Activated naive CD8-positive, alpha-beta T cell treated with anti-CD3 and anti-CD28 coated beads for 36 hours (primary cell): ENCODE measurements at places on chromosomes 4 and X. TPM values are rescaled to one million over a fixed set of nuclear protein-coding genes. Genes with fewer than 3 reads are reported as not detected.

GRCh38 chrX:115390078-115390477 is 100.6 kb downstream of the LUZP4 start:
- DNase-seq, result no peak

DNA sequence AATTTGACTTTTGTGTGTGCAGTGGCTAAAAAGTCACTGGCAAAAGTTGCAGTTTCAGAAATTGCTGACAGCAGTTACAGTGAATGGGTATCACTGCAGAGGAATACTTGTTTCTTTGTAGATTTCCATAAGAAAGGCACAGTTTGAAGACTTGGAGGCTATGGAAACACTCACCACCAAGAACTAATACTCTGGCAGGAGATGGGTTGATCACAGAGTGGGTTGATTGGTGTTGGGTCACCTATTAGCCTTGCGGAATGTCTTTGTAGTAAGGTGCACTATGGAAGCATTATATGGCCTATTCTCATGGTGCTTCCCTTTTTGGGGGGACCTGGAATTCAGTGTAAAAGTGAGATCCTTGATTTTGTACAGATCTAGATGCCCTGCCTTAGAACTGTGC is 502.8 kb downstream of the CFAP47 start:
- DNase-seq, result no peak

DNA sequence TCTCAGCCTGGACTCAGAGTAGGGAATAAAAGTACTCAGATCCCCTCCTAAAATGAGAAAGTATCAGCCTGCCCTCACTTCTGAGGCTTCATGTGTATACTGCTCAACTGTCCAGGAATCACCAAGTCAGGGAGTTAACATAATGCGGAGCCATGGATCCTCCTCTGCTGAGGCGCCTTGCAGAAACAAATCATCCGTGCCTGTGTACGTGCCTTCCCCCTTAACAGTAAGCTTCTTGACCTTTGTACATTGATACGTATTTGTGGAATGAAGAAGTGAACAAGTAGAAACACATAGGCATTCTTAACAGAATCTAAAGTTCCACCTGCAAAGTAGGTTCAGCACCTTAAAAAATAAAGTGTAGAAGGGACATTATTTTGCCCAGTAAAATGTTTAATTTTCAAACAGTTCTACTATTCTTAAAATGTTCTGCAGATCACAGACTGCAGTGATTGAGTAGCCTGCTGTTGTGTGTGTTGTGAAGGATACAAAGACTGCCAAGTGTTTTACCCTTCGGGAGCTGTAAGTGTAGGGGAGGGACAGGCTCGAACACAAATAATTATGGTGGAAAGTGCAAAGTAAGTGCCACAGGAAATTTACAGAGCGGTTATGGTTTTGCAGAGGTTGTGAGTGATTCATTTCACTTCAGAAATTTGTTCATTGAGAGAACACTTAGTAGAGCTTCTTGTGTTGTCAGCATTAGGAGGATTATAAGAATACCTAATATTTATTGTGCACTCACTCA is 61.9 kb downstream of the ARHGAP10 start:
- DNase-seq, result no peak

- DNase-seq, result no peak
Measured at GRCh38 chr4:5750946-5751665, 40.1 kb downstream of the EVC start.

- no peak for DNase-seq
Measured at GRCh38 chr4:176654565-176655216, 138.0 kb downstream of the VEGFC start.

- DNase-seq, result no peak
Measured at GRCh38 chr4:59565836-59566235, 1634.3 kb upstream of the ADGRL3 start.

- DNase-seq, result no peak
Measured at GRCh38 chr4:153081693-153082092, 122.5 kb upstream of the TRIM2 start.

DNA sequence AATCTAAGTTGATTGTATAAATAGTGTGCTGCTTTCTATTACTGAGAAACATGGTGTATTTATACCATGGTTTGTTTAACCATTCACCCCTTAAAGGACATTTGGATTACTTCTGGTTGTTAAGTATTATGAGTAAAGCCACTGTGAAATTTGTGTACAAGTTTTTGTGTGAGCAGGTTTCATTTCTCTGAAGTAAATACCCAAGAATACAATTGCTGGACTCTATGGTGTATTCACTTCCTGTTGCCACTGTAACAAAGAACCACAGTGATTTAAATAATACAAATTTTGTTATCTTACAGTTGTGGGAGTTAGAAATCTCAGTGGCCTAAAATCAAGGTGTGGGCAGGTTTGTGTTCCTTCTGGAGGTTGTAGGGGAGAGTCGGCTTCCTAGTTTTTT is 869.6 kb downstream of the CCSER1 start:
- no peak for DNase-seq

- no peak for DNase-seq
Measured at GRCh38 chrX:39941332-39941920, 156.3 kb downstream of the BCOR start.

GRCh38 chr4:73068491-73069337 is 802 bp downstream of the COX18 start:
- DNase-seq, result no peak

DNA sequence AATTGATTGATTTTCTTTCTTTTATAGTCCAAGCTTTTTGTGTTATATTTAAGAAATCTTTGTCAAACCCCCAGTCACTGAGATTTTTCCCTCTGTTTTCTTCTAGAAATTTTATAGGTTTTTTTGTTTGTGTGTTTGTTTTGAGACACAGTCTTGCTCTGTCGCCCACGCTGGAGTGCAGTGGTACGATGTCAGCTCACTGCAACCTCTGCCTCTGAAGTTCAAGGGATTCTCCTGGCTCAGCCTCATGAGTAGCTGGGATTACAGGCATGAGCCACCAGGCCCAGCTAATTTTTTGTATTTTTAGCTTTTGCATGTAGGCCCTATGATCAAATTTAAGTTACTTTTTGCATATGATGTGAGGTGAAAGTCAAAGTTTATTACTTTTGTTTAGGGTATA is 20.9 kb upstream of the FBXW7 start:
- no peak for DNase-seq

DNA sequence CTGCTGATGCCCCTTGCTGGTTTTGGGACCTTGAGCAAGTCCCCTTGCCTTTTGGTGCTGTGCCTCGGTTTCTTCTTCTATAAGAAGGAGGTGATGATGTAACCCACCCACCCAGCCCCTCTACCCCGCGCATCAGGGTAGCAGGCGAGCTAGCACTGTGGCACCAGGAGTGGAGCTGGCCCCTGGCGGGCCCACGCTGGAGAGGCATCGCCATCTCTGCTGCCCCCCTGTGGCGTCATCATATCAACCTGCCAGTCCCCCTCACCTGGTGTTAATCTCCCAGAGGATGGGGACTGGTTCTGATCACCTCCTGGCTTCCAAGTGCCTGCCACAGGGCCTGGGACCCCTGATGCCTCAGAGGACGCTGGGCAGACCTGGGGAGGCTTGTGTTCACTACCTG is 6.3 kb upstream of the SORCS2 start:
- peak; percentile 25 for DNase-seq

DNA sequence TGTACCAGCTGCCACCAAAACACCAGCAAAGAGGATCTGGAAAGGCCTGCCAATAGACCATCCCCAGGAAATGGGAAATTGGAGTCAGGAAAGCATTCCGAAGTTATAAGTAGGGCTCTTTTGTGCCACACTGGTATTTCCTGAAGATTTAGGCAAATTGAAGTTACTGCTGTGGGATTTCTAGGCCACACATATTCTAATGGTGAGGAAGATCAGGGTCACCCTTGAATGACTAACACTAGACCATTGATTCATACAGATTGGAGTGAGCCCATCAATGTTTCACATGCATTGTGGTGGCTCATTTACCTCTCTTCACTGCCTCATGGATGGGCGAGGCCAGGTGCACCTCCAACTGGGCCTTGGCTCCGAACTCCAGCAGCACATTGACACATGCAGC is 22.6 kb downstream of the ASB11 start:
- DNase-seq, result no peak

DNA sequence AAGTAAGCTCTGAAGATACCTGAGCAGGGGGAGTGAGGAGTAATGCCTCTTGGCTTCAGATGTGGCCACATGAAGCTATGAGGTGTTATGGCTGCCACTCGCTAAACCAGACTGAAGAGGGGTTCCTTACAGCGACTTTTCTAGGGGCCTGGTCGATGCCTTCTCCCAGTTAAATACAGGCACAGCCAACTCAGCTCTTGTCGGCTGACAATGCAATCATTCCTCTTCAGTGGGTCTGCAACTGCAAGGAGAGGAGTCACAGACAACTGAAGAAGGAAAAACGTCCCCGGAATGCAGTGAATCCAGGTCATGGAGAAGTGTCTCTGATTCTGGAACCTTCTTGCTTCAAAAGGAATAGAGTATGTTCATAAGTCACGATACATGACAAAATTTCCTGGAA is 106.4 kb downstream of the RNF150 start:
- DNase-seq, result no peak

- DNase-seq, result no peak
Measured at GRCh38 chrX:132231587-132231986, 12.3 kb upstream of the RAP2C start.

GRCh38 chr4:122012735-122013134 is 60.9 kb upstream of the TRPC3 start:
- DNase-seq, result no peak

DNA sequence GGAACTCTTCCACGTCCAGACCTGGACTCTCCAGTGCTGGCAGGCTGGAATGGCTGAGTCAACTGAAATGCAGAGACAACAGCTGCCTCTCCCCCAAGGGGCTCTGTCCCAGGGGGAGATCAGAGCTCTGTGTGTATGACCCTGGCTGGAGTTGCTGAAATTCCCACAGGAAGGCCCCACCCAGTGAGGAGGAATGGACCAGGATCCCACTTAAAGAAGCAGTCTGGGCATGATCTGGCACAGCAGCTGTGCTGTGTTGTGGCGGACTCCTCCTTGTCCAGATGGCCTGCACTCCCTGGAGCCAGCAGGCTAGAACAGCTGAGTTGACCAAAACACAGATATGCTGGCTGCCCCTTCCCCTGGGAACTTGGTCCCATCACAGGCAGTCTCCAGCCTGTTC is 25.4 kb downstream of the C4orf17 start:
- no peak for DNase-seq

DNA sequence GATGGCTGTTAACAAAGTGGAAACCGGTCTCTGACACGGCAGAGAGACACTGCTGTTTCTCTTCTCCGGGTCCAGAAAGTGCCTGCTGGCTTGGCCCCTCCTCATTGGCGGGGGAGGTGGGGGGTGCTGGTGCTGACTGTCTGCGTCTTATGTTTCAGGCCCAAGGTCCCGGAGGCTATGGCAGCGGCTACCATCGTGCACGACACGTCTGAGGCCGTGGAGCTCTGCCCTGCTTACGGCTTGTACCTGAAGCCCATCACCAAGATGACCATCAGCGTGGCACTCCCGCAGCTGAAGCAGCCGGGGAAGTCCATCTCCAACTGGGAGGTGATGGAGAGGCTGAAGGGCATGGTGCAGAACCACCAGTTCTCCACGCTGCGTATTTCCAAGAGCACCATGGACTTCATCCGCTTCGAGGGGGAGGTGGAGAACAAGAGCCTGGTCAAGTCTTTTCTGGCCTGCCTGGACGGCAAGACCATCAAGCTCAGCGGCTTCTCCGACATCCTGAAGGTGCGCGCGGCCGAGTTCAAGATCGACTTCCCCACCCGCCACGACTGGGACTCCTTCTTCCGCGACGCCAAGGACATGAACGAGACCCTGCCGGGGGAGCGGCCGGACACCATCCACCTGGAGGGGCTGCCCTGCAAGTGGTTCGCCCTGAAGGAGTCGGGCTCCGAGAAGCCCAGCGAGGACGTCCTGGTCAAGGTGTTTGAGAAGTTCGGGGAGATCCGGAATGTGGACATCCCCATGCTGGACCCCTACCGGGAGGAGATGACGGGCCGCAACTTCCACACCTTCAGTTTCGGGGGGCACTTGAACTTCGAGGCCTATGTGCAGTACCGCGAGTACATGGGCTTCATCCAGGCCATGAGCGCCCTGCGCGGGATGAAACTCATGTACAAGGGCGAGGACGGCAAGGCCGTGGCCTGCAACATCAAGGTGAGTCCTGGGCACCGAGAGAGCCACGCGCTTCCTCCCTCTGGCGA is 2.2 kb downstream of the AKAP17A start:
- DNase-seq, result no peak

DNA sequence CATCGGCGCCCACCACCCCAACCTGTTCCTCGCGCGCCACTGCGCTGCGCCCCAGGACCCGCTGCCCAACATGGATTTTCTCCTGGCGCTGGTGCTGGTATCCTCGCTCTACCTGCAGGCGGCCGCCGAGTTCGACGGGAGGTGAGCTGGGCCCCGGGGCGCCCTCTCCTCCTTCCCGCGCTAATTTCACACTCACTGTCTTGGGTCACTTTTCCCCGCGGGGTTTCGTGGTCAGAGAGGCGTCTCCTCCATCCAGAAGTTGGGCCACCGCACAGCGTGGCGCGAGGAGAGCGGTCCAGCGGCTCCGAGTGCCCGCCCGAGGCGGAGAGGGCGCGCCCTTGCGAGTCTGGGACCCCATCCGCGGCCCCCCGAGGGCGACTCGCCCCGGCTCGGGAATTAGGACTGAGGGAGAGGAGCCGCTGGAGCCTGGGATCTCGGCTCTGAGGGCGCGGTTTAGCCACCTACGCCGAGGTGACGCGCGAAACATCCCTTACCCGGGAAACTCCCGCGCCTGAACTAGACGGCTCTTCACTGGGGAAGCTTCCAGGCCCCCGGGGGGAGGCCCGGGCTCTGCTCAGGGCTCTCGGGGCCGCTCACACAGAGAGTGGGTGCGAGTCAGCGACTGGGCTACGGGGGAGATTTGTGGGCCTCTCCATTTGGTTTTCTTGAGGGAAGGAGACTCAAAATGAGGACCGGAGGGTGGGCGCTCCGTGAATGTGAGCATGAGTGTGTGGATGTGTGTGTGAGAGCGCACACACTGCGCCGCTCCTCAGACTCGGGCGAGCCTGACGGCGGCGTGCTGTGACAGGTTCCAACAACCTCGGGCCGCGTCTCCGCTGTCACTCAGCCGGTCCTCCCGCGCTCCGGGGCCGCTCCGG is 551 bp downstream of the NPNT start:
- DNase-seq, result peak; percentile 34

Gene GUCY1A1
- 0.04 TPM for total RNA-seq

Gene AFM
- total RNA-seq, result not detected

Gene CXCL8
- total RNA-seq, result 0.31 TPM

Gene SYNPO2
- total RNA-seq, result 0.33 TPM

Gene VEGFC
- not detected for total RNA-seq

Gene STK32B
- total RNA-seq, result not detected

Gene CT55
- not detected for total RNA-seq

Gene MTNR1A
- not detected for total RNA-seq

Gene PAGE2B
- 0.56 TPM for total RNA-seq

Gene IL21
- not detected for total RNA-seq

Gene HSFX2
- total RNA-seq, result not detected

Gene KLHL5
- 8.3 TPM for total RNA-seq

Gene PRRG3
- total RNA-seq, result not detected

Gene NEIL3
- total RNA-seq, result 15.2 TPM

Gene ADAM29
- total RNA-seq, result not detected
